CD4-positive, alpha-beta T cell (primary cell): ENCODE measurements at places on chromosomes 7 and 10. TPM values are rescaled to one million over a fixed set of nuclear protein-coding genes. Genes with fewer than 3 reads are reported as not detected.

The PLAC9 gene
- not detected for total RNA-seq

The VIPR2 gene
- 0.80 TPM for total RNA-seq

The PRLHR gene
- total RNA-seq, result not detected

The SPDYE11 gene
- not detected for total RNA-seq

The GSAP gene
- total RNA-seq, result 19.5 TPM

The ZNF107 gene
- total RNA-seq, result 12.4 TPM

The TUBAL3 gene
- not detected for total RNA-seq
